ENCODE measurements at places on chromosomes 16 and 17.
A peak's percentile ranks its signal among the peaks of the same experiment; 100 is the strongest.

DNA sequence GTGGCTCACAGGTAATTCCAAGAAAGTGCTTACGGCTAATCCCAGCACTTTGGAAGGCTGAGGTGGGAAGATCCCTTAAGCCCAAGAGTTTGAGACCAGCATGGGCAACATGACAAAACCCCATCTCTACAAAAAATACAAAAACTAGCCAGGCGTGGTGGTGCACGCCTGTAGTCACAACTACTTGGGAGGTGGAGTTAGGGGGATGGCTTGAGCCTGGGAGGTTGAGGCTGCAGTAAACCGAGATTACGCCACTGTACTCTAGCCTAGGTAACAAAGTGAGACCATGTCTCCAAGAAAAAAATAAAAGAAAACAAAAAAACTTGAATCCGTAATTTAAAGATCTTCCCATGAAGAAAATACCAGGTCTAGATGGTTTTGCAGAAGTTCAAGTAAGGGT lies 5.0 kb downstream of the ICAM2 start:
- DNase-seq, result no peak

DNA sequence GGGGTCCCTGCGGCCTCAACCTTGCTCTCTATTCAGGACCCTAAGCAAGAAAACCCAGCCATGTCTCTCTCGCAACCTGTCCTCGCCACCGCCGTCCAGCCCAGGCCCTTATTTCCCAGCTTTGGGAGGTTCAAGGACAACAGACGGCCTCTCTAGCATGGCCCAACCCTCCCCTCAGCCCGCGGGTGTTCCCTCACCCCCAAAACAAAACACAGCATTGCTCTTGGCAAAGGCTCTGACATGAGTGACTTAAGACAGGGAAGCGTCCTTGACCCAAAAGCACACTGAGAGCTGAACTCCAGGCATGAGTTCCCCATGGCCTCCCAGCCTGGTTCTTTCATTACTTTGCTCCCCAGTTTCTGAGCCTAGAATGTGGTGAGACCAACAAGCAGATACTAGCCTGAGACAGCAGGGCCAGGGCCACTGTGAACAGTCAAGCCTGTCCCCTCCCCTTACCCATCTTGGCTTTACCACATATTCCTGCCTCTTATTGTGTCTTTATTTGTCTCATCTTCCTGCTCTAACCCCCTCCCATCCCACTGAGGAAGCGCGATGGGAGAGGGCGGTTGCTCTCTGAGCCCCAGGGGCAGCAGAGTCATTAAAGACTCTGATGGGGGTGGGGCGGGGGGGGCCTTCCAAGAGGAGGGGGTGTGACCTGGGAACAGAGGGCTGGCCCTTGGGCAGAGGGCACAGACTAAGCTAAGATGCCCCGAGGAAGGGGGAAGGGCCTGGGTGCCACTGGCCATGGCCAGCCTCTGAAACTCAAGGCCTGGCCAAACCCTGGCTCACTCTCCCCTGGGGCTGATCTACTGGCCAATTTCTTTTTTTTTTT lies 11.8 kb downstream of the SREBF1 start:
- DNase-seq, result no peak

- no peak for DNase-seq
Observed at GRCh38 chr17:74785096-74785980, 9.2 kb upstream of the NAT9 start.

GRCh38 chr17:80252871-80253270 lies 7.8 kb upstream of the RNF213 start:
- DNase-seq, result peak; percentile 82

GRCh38 chr17:38731526-38732294 lies 1.6 kb downstream of the CISD3 start:
- no peak for DNase-seq

DNA sequence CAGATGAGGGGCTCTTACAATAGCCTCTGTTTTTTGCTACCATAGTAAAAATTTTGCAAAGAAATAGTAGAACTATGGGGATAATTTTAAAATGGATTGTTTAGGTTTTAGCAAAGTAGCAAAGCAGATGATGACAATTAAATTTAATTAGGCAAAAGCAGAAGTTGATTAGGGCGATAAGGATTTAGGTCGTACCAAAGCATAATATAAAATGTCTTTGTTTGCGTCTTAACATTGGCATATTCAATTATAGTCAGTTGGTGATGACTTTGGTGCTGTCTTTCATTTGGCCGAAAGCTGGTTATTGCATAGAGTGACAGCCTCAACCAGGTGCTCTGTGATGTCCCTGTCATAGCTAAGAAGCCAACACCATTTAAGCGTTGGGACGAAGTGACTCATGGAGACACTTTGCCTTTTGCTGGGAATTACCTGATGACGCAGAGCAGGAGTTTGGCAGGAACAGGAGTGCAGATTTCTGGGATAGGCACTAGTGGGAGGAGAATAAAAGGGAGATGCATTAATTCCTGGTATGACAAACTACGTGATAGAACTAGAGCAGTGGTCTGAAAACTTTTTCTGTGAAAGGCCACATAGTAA lies 38.3 kb downstream of the MAP2K6 start:
- DNase-seq, result no peak
